ENCODE measurements at places on chromosomes 5 and 9.
A peak's percentile ranks its signal among the peaks of the same experiment; 100 is the strongest.

GRCh38 chr5:85320495-85320894, 935.8 kb upstream of the EDIL3 start:
- no peak for DNase-seq

- DNase-seq, result no peak
These were observed 13.1 kb downstream of the RETREG1 start for GRCh38 chr5:16603701-16604100.

- DNase-seq, result no peak
These were observed 24.9 kb downstream of the ADAM19 start for GRCh38 chr5:157550663-157551062.

GRCh38 chr5:57215629-57216195, 41.9 kb downstream of the GPBP1 start:
- no peak for DNase-seq

GRCh38 chr9:132814937-132815336, 63.1 kb downstream of the AK8 start:
- no peak for DNase-seq

GRCh38 chr5:14463629-14464028, 118.0 kb upstream of the OTULINL start:
- peak; percentile 58 for DNase-seq

DNA sequence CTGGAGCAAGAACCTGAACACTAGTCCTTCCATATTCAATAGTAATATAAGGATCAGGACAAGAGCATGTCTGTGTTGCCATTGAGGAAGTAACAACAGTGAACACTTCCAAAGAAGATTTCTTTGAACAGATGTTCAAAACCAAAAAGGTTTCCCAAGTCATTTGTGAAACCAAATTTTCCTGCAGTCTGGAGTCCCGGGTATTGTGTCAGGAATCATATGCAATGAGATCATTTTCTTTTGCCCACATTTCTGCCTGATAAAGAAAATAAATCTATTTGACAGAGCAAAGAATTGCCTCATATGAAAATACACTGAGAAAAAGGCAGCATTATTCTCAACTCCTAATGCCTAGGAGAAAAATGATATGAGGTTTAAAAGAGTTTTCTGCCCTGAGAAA, 151.7 kb downstream of the SNX18 start:
- DNase-seq, result no peak

DNA sequence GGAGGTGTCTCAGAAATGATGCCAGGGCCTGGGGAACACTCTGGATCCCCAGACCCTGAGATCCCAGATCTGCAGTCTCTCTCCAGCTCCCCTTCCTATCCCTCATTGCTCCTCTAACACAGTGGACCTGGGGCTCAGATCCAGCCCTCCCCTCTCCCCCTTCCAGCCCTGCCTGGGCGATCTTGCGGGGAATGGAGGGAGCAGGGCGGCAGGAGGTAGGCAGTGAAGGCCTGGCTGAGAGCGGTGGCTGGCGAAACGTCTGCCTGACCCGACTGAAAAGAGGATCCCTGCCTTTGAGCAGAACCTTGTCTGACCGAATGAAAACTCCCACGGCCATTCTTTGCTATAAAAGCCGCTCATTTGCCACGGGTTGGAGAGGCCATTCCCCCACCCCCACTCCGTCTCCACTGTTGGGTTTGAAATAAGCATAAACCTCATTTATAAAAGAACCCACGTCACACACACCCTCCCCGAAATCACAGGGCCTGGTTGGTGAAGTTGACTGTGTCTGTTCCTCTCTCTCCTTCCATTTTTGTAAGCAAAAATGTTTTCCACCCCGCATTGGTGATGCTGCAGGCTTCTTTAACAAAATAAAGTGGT, 8.8 kb downstream of the MSX2 start:
- DNase-seq, result no peak
